ENCODE measurements at places on chromosomes 4 and X. TPM values are rescaled to one million over a fixed set of nuclear protein-coding genes. Genes with fewer than 3 reads are reported as not detected.

Gene MSX1
- 2.7 TPM for total RNA-seq

Gene SPACA5
- not detected for total RNA-seq

Gene SPOCK3
- total RNA-seq: not detected

Gene PRPS1
- 39.0 TPM for total RNA-seq

Gene PNMA6A
- 0.53 TPM for total RNA-seq

Gene SLC26A1
- under 0.01 TPM for total RNA-seq

Gene MAP7D2
- total RNA-seq: 0.04 TPM

Gene HPF1
- total RNA-seq: 21.4 TPM

Gene RWDD4
- total RNA-seq: 23.6 TPM

Gene PABPC1L2A
- total RNA-seq: not detected

Gene EIF2S3
- total RNA-seq: 386 TPM

Gene EGFL6
- not detected for total RNA-seq

Gene MAGEA4
- not detected for total RNA-seq

Gene ZNF185
- 33.3 TPM for total RNA-seq

Gene SLC49A3
- total RNA-seq: 1.1 TPM

Gene XAGE1A
- not detected for total RNA-seq

Gene MGARP
- 57.2 TPM for total RNA-seq

Gene CLCN4
- total RNA-seq: 13.3 TPM

Gene RTL9
- not detected for total RNA-seq

Gene VSIG1
- 0.71 TPM for total RNA-seq

Gene USP9X
- total RNA-seq: 120 TPM

Gene RBMXL3
- not detected for total RNA-seq

Gene TCEAL2
- not detected for total RNA-seq

Gene SMIM43
- 0.04 TPM for total RNA-seq

Gene TKTL1
- total RNA-seq: not detected

Gene PAGE2
- total RNA-seq: not detected

Gene ZMAT1
- 1.2 TPM for total RNA-seq

Gene GLRA2
- total RNA-seq: not detected

Gene DUX4
- not detected for total RNA-seq

Gene TMEM154
- 9.1 TPM for total RNA-seq

Gene PLXNA3
- 10.9 TPM for total RNA-seq

Gene NOX1
- not detected for total RNA-seq

Gene FGB
- not detected for total RNA-seq

Gene ZNF732
- total RNA-seq: 1.1 TPM

Gene RNF4
- total RNA-seq: 54.3 TPM

Gene ARMCX6
- total RNA-seq: 40.6 TPM

Gene NKX6-1
- not detected for total RNA-seq

Gene TMSB15C
- total RNA-seq: 2.5 TPM

Gene CCDC158
- total RNA-seq: not detected

Gene KLHL4
- 34.6 TPM for total RNA-seq

Gene TEX13B
- not detected for total RNA-seq

Gene CRMP1
- total RNA-seq: 0.04 TPM

Gene REELD1
- total RNA-seq: not detected

Gene RPS3A
- 1,655 TPM for total RNA-seq

Gene HSFX1
- 0.40 TPM for total RNA-seq

Gene CSAG3
- total RNA-seq: not detected

Gene IL21
- total RNA-seq: not detected

Data from pulmonary artery endothelial cell (primary cell).